Activated T-cell treated with anti-CD3 and anti-CD28 coated beads, Interleukin-2, amount 50 U/mL, for 72 hours (primary cell): ENCODE measurements at places on chromosomes 13 and 19. TPM values are rescaled to one million over a fixed set of nuclear protein-coding genes. Genes with fewer than 3 reads are reported as not detected.

DNA sequence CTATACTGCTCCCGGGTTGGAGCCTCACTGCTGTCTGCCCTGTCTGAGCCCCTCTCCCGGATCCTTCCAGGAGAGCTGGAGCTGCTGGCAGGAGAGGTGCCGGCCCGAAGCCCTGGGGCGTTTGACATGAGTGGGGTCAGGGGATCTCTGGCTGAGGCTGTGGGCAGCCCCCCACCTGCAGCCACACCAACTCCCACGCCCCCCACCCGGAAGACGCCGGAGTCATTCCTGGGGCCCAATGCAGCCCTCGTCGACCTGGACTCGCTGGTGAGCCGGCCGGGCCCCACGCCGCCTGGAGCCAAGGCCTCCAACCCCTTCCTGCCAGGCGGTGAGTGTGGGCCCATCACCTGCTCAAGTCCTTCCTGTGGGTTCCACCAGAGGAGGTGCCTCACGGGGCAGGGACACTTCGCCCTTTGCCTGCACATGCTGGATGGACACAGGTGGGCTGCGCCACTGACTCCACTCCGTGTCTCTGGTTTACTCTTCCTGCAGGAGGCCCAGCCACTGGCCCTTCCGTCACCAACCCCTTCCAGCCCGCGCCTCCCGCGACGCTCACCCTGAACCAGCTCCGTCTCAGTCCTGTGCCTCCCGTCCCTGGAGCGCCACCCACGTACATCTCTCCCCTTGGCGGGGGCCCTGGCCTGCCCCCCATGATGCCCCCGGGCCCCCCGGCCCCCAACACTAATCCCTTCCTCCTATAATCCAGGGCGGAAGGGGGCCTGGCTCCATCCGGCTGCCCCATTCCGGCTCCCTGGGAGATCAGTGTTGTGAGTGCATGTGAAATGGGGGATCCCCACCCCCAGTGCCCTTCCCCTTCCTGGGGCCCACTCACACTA is 19.8 kb downstream of the EPN1 start:
- H3K4me1 ChIP-seq: no peaks in the 10 kb centered on the region
- peaks cover 3% of the 10 kb centered on the region for H3K36me3 ChIP-seq
- no peaks in the 10 kb centered on the region for H3K27me3 ChIP-seq
- DNase-seq: no peak
- H3K27ac ChIP-seq: no peak overlapping the region

The C19orf33 gene
- total RNA-seq: not detected

The KLK5 gene
- total RNA-seq: not detected

The LIM2 gene
- total RNA-seq: 1.0 TPM

GRCh38 chr19:33245948-33246708 is 20.5 kb upstream of the SLC7A10 start:
- H3K36me3 ChIP-seq: no peaks in the 10 kb centered on the region
- H3K27ac ChIP-seq: no peak overlapping the region
- H3K4me3 ChIP-seq: no peak overlapping the region
- DNase-seq: no peak

DNA sequence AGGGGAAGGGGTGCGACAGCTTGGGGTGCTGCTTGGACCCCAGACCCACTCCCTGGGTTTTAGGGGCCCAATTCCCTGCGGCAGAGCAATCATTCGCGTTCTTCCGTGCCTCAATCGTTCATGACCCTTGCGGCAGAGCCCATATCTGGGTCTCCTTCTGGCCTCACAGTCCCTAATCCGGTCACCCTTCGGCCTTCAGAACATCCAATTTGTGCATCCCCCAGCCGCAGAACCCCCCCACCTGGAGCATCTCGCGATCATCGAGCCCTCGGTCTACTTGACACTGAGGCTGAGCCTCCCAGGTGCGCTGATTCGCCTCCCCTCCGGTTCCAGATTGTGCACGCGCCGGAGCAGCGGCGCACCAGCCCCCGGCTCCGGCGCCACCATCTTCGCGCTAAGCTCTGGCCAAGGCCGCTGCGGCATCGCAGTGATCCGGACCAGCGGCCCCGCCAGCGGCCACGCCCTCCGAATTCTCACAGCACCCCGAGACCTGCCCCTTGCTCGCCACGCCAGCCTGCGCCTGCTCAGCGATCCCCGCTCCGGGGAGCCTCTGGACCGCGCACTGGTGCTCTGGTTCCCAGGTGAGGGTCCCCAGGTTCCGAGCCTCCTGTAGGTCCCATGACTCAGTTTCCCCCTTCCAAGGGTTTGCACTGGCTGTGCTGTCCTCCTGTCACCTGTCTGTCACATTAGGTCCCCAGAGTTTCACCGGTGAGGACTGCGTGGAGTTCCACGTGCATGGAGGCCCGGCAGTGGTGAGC is 501 bp downstream of the GTPBP3 start:
- H3K4me1 ChIP-seq: peaks cover 30% of the 10 kb centered on the region
- H3K27me3 ChIP-seq: no peaks in the 10 kb centered on the region
- DNase-seq: peak; percentile 54
- peak overlapping the region; percentile 90 for H3K4me3 ChIP-seq
- H3K36me3 ChIP-seq: no peaks in the 10 kb centered on the region
- H3K27ac ChIP-seq: peak overlapping the region; percentile 66

DNA sequence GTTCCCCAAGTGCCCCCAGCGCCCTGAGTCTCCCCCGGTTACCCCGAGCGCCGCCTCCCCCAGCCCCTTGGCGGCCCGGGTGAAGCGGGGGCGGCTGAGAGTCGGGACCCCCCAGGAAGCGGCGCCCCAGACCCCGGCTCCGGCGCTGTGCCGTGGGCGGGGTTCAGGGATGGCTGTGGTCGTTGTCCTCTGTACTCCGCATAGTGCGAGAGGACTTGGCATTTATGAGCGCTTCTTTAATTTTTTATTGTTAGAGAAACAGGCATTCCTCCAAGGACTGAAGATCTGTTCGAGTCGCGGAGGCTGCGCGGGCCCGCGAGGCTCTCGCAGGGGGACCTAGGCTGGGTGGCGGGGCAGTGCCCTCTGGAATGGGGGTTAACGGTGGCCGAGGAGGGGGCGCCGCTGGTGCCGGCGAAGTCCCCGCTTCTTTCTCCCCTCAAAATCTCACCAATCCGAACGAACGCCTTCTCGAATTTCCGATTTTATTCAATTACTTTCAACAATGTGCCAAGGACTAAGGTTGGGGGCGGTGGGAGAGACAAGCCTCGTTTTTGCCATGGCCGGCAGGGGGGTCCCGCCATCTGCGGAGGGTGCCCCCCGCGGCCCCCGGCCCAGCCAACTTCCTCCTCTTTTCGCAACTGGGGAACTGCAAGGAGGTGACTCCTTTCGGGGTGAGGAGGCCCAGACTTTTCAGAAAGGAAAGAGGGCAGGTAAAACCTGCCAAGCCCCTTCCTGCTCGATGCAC is 596 bp upstream of the GJB2 start:
- H3K4me1 ChIP-seq: peaks cover 35% of the 10 kb centered on the region
- no peak overlapping the region for H3K27ac ChIP-seq
- peak overlapping the region; percentile 87 for H3K4me3 ChIP-seq
- DNase-seq: no peak
- H3K36me3 ChIP-seq: no peaks in the 10 kb centered on the region
- H3K27me3 ChIP-seq: peaks cover 65% of the 10 kb centered on the region

DNA sequence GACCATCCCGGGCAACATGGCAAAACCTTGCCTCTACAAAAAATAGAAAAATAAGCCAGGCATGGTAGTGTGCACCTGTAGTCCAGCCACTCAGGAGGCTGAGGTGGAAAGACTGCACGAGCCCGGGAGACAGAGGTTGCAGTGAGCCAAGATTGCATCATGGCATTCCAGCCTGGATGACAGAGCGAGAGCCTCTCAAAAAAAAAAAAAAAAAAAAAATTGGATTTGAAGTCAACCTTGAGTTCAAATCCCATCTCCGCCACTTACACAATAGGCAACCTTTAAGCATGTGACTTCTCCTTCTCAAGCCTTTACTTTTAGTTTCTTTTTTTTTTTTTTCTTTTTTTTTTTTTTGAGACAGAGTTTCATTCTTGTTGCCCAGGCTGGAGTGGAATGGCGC is 12.0 kb downstream of the KASH5 start:
- H3K27me3 ChIP-seq: no peaks in the 10 kb centered on the region
- peaks cover 13% of the 10 kb centered on the region for H3K4me1 ChIP-seq
- no peak overlapping the region for H3K4me3 ChIP-seq
- no peak overlapping the region for H3K27ac ChIP-seq
- no peak for DNase-seq
- H3K36me3 ChIP-seq: no peaks in the 10 kb centered on the region

- H3K36me3 ChIP-seq: no peaks in the 10 kb centered on the region
- H3K27me3 ChIP-seq: no peaks in the 10 kb centered on the region
- no peak overlapping the region for H3K27ac ChIP-seq
- DNase-seq: no peak
Observed at GRCh38 chr19:8552810-8553209, 24.4 kb downstream of the MYO1F start.

- H3K4me3 ChIP-seq: peak within 1 kb of the TSS; percentile 32
- peaks cover under 1% of the 10 kb centered on the region for H3K27me3 ChIP-seq
- peaks cover 13% of the 10 kb centered on the region for H3K4me1 ChIP-seq
- no peak for DNase-seq
Observed at GRCh38 chr19:48740164-48740972, at the start of gene RASIP1. Gene RASIP1 (minus strand): TSS chr19:48740610. CDS start chr19:48740282, 328 bp downstream.

The LRRC63 gene
- total RNA-seq: 1.0 TPM

The NDUFS7 gene
- total RNA-seq: 107 TPM

DNA sequence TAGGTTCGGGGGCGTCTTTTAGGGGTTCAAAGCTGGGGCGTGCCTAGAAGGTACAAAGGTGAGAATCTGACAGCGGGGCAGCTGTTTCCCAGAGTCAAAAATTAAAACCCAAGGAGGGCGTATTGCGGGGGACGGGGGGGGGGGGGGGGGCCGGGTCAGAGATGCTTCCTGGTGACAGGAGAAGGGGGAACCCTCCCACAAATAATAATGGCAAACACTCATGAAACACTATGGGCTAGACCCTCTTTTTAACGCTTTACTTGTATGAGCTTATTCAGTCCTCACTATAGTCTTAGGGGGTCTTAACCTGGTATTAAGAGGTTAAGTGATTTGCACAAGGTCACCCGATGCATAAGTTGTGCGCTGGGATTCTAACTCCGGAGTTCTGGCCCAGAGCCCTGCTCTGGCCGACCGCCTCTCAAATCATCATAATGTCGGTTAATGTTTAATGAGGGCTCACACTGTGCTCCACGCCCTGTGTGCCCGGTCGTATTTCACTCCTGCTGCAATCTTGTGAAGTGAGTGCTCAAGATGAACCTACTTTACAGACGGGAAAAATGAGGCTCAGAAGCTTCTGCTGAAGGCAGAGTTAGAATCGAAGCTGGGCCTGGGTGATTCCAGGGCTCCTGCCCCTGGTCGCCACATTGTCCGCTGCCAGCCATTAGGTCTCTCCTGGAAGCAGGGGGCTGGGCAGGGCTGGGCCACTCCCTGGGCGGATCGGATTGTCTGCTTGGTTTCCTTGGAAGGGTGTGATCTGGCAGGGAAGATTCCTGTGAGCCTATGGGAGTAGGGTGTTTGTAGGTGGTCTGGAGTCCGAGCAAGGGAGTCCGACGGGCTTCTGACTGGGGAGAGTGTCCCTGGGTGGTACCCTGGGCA is 964 bp downstream of the PAK4 start:
- no peaks in the 10 kb centered on the region for H3K36me3 ChIP-seq
- H3K27me3 ChIP-seq: no peaks in the 10 kb centered on the region
- peak overlapping the region; percentile 85 for H3K4me3 ChIP-seq
- no peak overlapping the region for H3K27ac ChIP-seq

The IGLON5 gene
- total RNA-seq: 0.67 TPM

- H3K36me3 ChIP-seq: no peaks in the 10 kb centered on the region
- no peaks in the 10 kb centered on the region for H3K27me3 ChIP-seq
- H3K27ac ChIP-seq: no peak overlapping the region
- DNase-seq: no peak
- H3K4me1 ChIP-seq: no peaks in the 10 kb centered on the region
Observed at GRCh38 chr13:18236528-18236815, 945.2 kb downstream of the TUBA3C start.

The PABPC3 gene
- 0.58 TPM for total RNA-seq

The ADAT3 gene
- 4.5 TPM for total RNA-seq

- DNase-seq: no peak
- H3K4me3 ChIP-seq: no peak overlapping the region
- no peaks in the 10 kb centered on the region for H3K36me3 ChIP-seq
- peaks cover 23% of the 10 kb centered on the region for H3K4me1 ChIP-seq
Observed at GRCh38 chr13:29918845-29919244, 68.4 kb upstream of the UBL3 start.

DNA sequence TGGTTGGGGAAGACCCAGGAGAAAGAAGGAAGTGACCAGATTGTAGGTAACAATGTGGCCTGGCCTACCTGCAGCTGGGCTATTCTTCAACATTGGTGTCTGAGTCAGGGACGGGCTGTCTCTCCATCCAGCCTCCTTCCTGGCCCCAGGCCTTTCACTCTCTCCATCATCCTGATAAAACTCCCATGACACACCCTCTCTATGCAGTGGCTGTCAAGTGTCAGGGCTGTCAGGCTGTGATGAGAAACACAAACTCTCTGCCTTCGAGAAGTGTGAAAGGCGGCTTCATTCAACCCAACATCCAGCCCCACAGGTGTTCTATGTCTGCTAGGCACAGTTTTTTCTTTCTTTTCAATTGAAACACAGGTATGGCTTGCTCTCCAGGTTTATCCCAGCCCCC is 153.3 kb upstream of the VSTM2B start:
- peaks cover 9% of the 10 kb centered on the region for H3K27me3 ChIP-seq
- no peak overlapping the region for H3K4me3 ChIP-seq
- no peaks in the 10 kb centered on the region for H3K4me1 ChIP-seq
- no peaks in the 10 kb centered on the region for H3K36me3 ChIP-seq
- DNase-seq: no peak

- no peaks in the 10 kb centered on the region for H3K27me3 ChIP-seq
- H3K27ac ChIP-seq: peak within 1 kb of the TSS; percentile 98
- peak within 1 kb of the TSS; percentile 99 for H3K4me3 ChIP-seq
- H3K4me1 ChIP-seq: peaks cover 74% of the 10 kb centered on the region
- DNase-seq: peak; percentile 92
- H3K36me3 ChIP-seq: peaks cover 9% of the 10 kb centered on the region
Observed at GRCh38 chr19:17751103-17751911, at the start of gene FCHO1. Gene FCHO1 (plus strand): TSS chr19:17751477. CDS start chr19:17755165, 3,688 bp downstream.

The S1PR5 gene
- 1.8 TPM for total RNA-seq

DNA sequence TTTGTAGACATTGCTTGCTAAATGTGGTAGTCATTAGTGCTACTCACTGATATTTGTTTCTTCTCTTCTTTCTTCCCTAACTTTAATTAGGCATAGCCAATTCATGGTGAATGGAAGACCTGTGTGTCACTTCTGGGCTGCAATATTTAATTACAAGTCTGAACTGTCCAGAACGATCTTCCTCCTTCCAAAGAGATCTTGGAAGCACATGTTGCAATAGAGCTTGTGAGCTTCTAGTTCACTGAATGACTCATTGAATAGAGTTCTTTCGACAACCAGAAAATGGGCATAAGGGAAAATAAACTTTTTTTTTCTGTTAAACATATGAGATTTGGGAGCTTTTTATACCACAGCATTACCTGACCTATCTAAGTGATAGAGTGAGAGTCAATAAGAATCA is 1264.6 kb downstream of the PCDH9 start:
- no peaks in the 10 kb centered on the region for H3K27me3 ChIP-seq
- no peak overlapping the region for H3K27ac ChIP-seq
- H3K36me3 ChIP-seq: no peaks in the 10 kb centered on the region
- DNase-seq: no peak

- H3K27me3 ChIP-seq: no peaks in the 10 kb centered on the region
- DNase-seq: no peak
- no peak overlapping the region for H3K4me3 ChIP-seq
- no peaks in the 10 kb centered on the region for H3K4me1 ChIP-seq
- no peak overlapping the region for H3K27ac ChIP-seq
Observed at GRCh38 chr13:52974711-52975110, 53.9 kb upstream of the OLFM4 start.

- H3K36me3 ChIP-seq: no peaks in the 10 kb centered on the region
- no peak for DNase-seq
- no peaks in the 10 kb centered on the region for H3K4me1 ChIP-seq
Observed at GRCh38 chr13:97586941-97587340, 153.0 kb downstream of the RAP2A start.

GRCh38 chr13:23469951-23470421 is 36.5 kb upstream of the SACS start:
- H3K4me1 ChIP-seq: no peaks in the 10 kb centered on the region
- no peak overlapping the region for H3K4me3 ChIP-seq
- H3K27me3 ChIP-seq: peaks cover 7% of the 10 kb centered on the region
- no peak for DNase-seq
- no peak overlapping the region for H3K27ac ChIP-seq
